ENCODE measurements at places on chromosomes 16 and 17.
A peak's percentile ranks its signal among the peaks of the same experiment; 100 is the strongest.

DNA sequence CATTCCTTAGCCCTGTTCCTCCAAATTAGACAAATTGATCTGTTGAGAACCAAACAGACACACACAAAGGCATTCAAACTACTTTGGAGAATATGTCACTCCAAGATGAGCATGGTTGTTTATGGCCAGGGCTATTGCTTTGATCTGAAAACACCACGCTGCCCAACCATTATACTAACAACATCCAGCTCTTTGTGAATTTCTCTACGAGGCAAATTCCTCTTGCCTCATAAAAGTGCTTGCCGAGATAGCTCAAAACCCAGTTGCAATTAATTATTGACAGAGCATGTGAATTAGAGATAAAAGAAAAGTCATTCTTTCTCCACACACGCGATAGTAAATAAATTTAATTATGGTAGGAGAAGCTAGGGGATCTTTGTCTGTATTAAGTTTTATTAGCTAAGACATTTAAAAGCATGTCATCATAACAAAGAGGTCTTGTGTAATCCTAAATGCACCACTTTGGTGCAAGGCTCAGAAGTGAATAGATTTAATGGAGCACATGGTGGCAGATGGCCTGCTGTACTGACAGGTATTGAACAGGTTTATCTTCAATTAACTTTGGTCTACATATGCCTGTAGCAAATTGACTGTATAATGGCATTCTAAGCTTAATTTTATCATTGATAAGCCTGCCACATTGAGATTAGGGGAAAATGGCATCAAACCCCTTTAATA lies 441.8 kb downstream of the HS3ST4 start:
- no peak for DNase-seq

DNA sequence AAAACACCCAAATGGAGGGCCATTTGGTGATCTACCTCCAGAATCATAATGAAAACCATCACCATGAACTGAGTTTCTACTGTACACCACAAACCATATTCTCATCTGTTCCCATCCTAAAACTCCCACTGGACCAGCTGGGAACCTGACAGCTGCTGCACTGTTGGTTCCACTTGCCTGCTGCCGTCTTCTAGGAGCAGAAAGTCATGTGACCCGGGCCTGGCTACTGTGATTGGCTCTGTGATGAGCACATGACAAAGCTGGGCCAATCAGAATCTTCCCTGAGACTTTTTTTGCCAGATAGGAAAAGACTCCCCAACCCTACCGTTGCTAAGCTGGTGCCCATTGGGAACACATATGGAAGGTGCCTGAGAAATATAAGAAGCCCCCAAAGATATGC lies 264.2 kb downstream of the MRTFB start:
- DNase-seq, result no peak

DNA sequence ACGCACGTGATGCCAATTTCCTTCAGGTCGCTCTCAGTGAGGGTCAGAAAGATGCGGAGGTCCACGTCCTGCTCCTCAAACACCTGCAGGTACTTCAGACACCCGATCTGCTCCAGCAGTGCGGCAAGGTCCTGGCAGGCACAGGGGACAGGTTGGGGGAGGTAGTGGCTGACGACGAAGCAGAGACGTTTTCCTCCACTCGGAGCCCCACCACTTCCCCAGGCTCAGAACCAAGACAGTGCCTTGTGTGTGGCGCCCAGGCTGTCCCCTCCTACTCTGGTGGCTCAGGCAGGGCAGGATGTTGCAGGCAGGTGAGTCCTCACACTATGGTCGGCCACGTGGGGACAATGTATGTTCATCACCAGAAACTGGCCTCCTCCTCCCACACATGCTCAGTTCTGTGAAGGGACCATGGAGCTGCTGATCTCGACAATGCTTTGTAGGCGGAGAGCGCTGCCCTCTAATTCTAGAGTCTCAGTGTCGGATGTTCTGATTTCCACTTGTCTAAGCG lies 5.7 kb downstream of the NUDT16L1 start:
- DNase-seq, result peak; percentile 58

- DNase-seq, result no peak
These were observed 10.6 kb downstream of the FBXO39 start for GRCh38 chr17:6786618-6787017.

- no peak for DNase-seq
These were observed 13.9 kb downstream of the KIAA0753 start for GRCh38 chr17:6626616-6627015.

GRCh38 chr16:66970775-66971720 lies 10.0 kb downstream of the CES3 start:
- no peak for DNase-seq

- peak; percentile 13 for DNase-seq
These were observed 2032.8 kb downstream of the TP53TG3F start for GRCh38 chr16:35492225-35492624.

- no peak for DNase-seq
These were observed 20.9 kb upstream of the MPRIP start for GRCh38 chr17:17021194-17021863.

DNA sequence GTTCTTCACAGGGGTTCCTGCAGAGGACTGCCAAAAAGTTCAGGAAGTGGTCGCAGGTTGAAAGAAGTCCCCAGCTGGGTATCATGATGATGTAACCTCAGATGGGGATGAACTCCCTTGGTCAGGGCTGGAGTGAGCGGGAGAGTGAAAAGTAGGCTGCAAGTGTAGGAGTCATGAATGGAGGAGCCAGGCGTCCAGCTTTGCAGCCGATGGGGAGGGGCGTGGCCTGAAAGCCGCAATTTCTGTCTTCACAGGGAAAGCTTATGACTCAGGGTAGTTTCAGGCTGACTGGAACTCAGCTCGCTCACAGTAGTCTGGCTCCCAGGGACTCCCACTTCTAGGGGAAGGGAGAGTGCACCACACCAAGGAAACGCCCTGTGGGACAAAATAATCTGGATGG lies 70.0 kb upstream of the HS3ST3A1 start:
- no peak for DNase-seq
